ENCODE measurements at places on chromosomes 1 and 21. TPM values are rescaled to one million over a fixed set of nuclear protein-coding genes. Genes with fewer than 3 reads are reported as not detected.

UBAP2L gene
- 114 TPM for polyA plus RNA-seq

SEC16B gene
- polyA plus RNA-seq: 5.8 TPM

DNA sequence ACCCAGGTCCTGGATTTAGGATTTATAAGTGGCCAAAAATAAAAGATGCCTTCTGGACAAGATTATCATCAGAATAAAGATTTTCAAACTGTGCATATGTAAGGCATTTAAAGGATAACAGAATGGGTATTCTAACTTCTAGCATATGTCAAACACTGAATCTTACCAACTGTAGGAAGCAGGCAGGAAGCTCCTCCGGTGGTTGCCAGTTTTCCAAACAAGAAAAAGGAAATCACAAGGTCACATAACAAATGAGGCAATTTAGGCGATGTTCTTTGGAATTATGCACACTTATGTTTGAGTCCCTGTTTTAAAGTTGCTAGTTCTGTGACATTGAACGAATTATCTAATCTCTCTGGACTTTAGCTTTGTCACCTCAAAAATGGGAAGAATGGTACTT lies 48.9 kb downstream of the ATP6V1G3 start:
- DNase-seq: peak; percentile 4

GRCh38 chr1:22685591-22686059 lies 25.0 kb upstream of the EPHB2 start:
- peak; percentile 89 for DNase-seq

GRCh38 chr1:7218210-7218832 lies 433.1 kb downstream of the CAMTA1 start:
- no peak for DNase-seq

GRCh38 chr1:186792870-186793581 lies 35.7 kb upstream of the PLA2G4A start:
- DNase-seq: no peak

- no peak for DNase-seq
Observed at GRCh38 chr1:219564109-219564508, 48.8 kb downstream of the ZC3H11B start.

DNA sequence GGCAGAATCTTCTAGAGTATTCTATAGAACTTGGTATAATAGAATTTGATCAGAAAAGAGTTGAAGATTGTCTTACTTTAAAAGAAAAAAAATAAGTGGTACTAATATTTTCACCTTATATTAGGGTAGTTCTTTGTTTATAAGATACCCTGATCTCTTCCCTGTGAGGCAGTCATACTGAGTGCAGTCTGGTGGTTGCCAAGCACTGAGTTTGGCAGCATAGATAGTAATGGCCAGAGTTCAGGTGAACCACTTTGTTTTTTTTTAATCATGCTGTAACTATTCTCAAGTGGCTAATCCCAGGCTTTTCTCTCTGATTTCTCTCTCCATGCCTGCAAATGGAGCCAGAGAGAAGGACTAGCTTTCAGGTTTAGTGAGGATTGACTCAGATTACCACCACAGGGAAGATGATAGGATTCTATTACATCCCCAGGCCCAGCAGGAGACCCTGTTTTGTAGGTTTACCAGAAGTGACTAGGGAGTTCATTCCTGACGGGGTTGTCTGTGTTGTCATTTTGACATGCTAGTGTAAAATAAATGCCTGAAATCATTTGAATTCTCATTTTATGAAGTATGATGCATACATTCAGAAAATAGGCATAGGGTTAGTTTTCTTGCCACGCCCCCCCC lies 16.7 kb downstream of the KDM1A start:
- DNase-seq: no peak

GRCh38 chr1:154347961-154348360 lies 22.6 kb downstream of the ATP8B2 start:
- DNase-seq: no peak

GRCh38 chr1:205920861-205921569 lies 22.2 kb downstream of the SLC26A9 start:
- no peak for DNase-seq

DNA sequence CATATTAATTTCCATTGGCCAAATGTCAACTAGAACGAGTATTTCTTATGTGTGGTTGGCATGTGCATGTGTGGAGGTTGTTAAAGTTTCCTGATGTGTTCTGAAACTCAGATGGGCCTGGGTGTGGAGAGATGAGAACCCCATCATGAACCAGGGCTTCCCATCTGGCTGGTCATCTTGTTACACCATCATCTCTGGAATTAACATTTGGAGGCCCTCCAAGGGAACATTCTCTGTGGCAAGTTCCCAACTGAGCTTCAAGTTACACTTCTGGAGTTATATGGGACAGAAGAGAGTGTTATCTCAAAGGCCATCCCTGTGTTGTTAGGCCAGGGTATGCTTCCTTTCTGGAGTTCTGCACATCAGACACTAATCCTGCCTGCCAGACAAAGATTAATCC lies 183.6 kb downstream of the TTLL7 start:
- peak; percentile 82 for DNase-seq

GRCh38 chr1:184945029-184945428 lies 29.3 kb downstream of the NIBAN1 start:
- peak; percentile 92 for DNase-seq
